ENCODE measurements at places on chromosomes 7 and 10.

- DNase-seq, result no peak
Measured at GRCh38 chr10:104899779-104900178, 258.7 kb downstream of the SORCS3 start.

DNA sequence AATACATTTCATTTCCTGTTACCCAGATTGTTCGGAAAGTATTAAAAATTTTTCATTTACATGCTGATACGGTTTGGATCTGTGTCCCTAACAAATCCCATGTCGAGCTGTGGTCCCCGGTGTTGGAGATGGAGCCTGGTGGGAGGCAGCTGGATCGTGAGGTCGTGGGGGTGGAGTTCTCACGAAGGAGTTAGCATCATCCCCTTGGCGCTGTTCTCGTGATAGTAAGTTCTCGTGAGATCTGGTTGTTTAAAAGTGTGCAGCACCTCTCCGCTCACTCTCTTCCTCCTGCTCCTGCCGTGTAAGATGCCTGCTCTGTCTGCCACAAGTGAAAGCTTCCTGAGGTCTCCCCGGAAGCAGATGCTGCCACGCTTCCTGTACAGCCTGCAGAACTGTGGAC is 30.9 kb downstream of the PLEKHS1 start:
- no peak for DNase-seq

- no peak for DNase-seq
Measured at GRCh38 chr10:98469001-98469931, 22.5 kb upstream of the HPS1 start.

DNA sequence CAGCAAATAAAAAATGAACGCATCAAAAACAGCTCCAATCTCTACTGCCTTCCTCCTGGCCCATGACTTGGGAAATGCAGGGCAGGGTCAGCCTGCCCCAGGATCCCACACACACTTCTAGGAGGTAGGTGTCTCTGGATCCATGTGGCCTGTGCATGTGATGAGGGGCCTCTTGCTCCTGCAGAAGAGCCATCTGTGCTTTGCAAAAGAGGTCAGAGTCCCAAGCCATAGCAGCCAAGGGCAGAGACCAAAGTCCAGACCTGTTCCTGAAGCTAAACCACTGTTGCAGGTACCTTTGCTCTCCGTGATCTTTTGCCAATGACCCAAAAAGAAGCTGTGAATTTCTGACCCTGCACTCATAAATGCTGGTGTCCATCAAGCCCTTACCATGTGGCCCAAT is 57.1 kb downstream of the KCNMA1 start:
- DNase-seq, result no peak

GRCh38 chr7:18976715-18977471 is 140.5 kb downstream of the TWIST1 start:
- DNase-seq, result no peak

DNA sequence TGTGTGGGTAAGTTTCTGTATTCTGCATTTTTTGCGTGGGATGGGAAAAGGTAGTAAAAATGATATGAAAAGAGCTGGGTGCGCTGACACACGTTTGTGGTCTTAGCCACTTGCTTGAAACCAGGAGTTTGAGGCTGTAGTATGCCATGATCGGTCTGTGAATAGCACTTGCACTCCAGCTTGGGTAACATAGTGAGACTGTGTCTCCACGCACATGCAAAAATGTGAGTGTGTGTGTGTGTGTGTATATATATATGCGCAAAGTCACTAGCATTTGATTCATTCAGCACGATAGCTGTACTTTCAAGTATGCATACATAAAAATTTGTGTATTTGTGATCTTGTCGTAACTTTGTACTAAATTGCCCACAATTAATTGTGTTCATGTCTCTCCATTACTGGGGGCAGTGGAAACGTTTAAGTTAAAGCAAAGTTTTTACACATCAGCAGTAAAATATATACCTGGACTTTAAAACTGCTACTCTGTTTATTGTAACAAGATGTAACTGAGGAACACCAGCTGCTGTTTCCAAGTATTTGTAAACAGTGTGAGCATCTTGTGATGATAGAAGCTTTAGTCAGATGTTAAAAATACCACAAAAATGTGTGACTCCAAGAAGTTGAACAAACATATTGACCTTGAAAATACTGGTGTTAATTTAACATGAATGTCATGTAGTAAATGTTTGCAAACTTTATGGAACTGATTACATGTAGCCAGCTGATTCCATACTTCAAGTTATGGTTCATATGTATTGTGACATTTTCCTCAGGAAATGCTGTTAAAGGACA is 1.6 kb downstream of the ZRANB1 start:
- no peak for DNase-seq
